Activated T-cell treated with anti-CD3 and anti-CD28 coated beads for 1 hour (primary cell): ENCODE measurements at places on chromosomes 2 and 18.

GRCh38 chr2:10079266-10079869, 843 bp downstream of the CYS1 start:
- DNase-seq, result no peak

DNA sequence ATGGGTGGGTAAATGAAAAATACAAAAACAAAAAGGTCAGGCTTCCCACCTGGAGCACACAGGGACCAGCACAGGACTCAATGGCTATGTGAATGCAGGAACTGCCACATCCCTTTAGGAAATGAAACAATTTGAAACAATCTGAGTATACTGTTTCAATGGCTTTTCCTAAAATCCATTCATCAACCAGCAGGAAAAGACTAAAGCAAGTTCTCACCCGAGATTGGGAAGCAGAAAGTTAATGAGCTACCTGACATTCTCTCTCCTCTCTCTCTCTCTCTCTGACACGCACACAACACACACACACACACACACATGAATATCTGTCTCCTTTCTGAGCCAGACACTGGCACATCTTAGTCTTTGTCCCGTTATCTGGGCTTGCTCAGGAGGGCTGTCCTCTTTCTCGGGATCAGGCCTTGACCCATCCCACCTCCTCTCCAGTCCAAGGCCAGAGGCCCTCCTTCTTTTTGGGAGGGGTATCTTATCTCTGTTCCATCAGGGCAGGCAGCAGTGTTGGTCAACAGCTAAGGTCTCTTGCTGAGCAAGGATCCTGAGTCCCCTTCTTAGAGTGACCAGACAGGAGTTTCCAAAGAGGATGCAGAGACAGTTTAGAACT, 11.6 kb upstream of the LRRFIP1 start:
- no peak for DNase-seq

DNA sequence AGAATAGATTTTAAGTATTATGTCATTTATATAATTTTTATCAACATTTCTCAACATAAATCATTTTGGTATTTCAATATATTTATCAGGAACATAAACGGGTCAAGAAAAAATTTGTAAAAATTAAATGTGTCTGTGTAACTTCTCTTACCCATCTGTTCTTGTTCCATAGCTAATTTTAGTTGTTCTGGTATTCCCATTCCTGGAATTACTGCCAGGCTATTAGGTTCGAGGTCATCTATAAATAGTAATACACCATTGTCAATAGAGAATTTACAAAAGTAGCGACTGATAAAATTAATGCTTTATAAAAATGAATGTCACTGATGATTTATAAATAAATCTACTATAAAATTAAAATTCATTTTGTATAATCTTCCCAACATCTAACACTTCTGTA, 21.5 kb downstream of the SFT2D3 start:
- DNase-seq, result no peak

- no peak for DNase-seq
These were observed 90.1 kb upstream of the CAVIN2 start for GRCh38 chr2:191936882-191937405.

DNA sequence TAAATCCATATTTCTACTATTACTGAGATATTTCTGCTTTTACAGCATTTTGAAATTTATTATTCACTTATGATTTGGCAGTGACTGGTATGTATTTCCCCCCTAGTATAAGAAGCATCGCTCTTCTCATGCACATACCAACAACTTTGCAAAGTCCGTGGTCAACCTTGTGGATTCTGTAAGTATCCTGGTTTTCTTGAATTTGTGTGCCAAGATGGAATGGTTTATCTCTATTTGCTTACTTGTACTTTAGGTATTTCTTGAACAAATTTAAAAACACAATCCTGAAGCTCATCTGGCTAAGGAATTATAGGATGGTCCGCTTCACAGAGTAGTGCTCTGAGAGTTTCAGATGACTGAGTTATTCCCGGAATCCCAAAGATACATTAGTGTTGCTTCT, 85.0 kb upstream of the FAM237A start:
- DNase-seq, result no peak

- no peak for DNase-seq
These were observed 248.4 kb downstream of the FHOD3 start for GRCh38 chr18:36545821-36546427.

- no peak for DNase-seq
These were observed 157.3 kb downstream of the DYSF start for GRCh38 chr2:71610671-71611070.

GRCh38 chr18:34801774-34802173, 91.7 kb downstream of the DTNA start:
- DNase-seq, result no peak

GRCh38 chr2:223180463-223180862, 128.5 kb downstream of the KCNE4 start:
- no peak for DNase-seq

DNA sequence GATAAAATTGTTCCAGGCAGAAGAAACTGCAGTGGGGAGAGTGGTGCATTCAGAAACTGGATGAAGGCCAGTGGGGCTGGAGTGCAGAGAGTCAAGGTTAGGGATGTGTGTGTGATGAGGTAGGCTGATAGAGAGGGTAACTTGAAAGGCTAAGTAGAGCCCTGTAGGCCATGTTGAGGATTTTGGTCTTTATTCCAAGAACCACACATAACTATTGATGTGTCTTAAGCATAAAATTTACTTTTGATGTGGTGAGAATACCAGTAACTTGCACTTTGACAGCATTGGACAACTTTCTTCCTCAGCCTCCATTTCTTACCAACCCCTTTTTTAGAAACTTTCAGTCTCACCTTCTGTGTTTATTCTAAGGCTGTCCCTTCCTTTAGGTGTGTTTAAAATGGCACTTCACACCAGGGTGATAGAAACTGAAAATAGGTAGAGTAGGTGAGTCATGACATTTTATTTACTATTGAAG, 22.6 kb downstream of the MTX2 start:
- DNase-seq, result no peak

- DNase-seq, result no peak
These were observed 40.3 kb upstream of the ZEB2 start for GRCh38 chr2:144560251-144560650.

- peak; percentile 73 for DNase-seq
These were observed 35.2 kb upstream of the GPD2 start for GRCh38 chr2:156400706-156401678.

GRCh38 chr2:84946204-84947009, 24.6 kb upstream of the KCMF1 start:
- DNase-seq, result peak; percentile 34

DNA sequence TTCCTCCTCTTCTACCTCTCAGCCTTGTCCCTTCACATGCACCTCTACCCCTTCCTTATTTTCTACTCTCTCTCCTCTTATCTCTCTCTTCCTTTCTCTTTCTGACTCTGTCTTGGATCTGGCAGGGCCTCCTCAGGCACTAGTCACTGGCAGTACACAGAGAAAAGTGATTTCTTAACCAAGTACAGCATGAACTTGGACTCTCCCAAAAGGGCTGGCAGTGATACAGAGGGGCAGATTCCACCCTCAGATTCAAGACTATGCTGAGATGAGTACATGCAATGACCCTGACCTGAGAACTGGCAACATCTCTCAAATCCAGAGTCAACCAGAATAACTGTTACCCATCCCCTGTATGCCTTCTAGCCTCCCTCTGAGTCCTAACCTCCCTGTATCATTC, 4.3 kb downstream of the AOX1 start:
- no peak for DNase-seq

DNA sequence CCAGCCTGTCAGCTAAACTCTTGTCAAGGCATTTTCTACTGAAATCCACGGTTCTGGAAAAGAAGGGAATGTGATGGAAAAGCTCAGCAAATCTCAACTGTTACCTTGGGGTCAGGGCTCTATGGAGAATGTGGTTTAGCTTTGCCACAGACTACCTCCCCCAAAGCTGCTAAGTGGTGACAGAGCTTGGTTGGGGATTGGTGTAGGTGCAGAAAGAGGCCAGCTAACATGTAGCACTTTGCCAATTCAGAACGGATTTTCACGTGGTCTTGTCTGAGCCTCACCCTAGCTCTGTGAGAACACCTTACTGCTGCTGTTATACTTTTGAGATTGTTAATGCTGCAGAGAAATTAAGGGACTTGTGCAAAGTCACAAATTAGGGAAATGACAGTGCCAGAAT, 331.1 kb downstream of the RND3 start:
- no peak for DNase-seq

DNA sequence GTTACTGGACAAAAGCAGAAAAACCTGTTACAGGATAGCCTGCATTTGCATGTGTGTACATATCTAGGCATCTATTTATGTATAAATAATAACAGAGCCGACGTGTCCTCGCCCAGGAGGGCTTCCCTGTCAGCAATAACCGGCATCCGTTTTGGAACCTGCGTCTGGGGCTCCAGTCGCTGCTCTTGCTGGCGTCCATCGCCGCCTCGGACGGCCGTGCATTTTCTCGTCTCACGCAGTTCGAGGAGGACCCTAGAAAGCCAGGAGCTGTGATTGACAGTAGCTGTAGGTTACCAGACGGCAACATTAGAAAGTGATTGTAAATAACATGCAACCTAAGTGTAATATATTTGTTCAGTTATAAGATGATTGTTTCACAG, 132.6 kb downstream of the NFATC1 start:
- no peak for DNase-seq

GRCh38 chr2:166891727-166892126, 3.4 kb downstream of the XIRP2 start:
- no peak for DNase-seq

- no peak for DNase-seq
These were observed 161.6 kb downstream of the BCL11A start for GRCh38 chr2:60391649-60392375.

DNA sequence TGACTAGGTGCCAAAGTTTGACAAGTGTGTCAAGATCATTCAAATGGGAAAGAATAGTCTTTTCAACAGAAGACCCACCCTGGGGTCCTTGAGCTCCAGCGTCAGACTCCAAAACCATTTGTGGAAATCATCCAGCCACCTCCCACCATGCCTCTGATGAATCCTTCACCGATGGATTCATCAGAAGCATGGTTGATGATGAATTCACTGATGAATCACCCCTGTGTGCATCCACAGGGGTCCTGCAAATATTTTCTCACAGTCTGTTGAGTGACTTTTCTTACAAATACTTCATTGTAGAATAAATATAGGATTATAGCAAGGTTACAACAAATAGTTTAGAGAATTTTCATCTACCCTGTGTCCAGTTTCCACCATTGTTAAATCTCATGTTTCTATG, 4.3 kb downstream of the UGT1A9 start:
- no peak for DNase-seq

- DNase-seq, result no peak
These were observed 19.7 kb downstream of the RASGRP3 start for GRCh38 chr2:33496150-33496549.

DNA sequence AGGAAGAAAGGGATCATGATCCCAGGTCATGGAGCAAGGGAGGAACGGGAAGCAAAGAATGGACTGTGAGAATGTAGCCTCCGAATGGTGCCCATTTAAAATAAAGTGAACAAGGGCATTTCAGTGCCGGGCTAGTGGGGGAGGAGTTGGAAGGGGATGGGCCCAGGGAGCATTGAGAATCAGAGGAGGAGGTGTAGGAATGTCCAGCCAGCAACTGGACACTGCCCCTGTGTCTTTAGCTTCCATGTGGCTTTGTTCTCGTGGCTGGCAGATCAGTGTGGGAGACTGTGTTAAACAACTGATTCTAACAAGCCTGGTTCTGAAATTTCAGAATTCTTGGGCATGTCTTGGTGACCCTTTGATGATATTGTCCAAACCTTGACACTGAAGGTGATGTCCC, 1.4 kb upstream of the RNF103 start:
- no peak for DNase-seq

- DNase-seq, result no peak
These were observed 35.2 kb downstream of the TMEM163 start for GRCh38 chr2:134683561-134684112.

- no peak for DNase-seq
These were observed 13.7 kb downstream of the HS6ST1 start for GRCh38 chr2:128304715-128305554.

- DNase-seq, result no peak
These were observed 139.2 kb downstream of the NEDD4L start for GRCh38 chr18:58183226-58183625.

GRCh38 chr2:25054720-25055119, 12.8 kb downstream of the EFR3B start:
- DNase-seq, result no peak

DNA sequence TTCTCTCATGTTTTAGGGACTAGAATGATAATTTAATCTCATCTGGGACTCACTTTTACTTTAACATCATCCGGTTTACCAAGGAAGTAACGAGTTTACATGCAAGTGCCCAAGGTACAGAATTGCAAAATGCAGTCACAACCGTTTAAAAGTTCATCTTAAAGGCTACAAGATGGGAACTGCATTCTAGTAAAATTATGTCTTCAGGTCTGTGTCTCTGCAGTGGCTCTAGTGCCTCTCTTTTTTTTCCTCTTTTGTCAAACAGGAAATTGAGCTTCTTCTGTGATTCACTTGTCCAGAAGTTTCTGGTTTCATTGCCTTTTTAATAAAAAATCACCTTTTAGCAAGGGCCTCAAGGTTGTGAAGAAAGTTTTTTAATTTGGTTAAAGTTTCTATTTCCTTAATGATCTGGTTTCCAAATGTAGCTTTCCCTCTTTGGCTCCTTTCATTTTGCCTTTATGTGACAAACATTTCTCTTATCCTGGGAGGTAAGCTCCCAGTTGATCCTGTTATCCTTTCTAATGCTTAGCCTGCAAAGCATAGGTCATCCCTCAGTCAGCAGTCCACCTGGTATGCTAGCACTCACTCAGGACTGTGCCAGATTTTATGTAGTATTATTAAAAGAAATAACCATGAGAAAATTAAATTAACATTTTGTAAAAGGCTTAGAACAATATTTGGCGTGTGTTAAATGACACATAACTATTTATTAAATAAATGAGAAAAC, 2.4 kb downstream of the GLS start:
- no peak for DNase-seq

- no peak for DNase-seq
These were observed 90.0 kb upstream of the ATL2 start for GRCh38 chr2:38466876-38467767.

GRCh38 chr2:181682795-181683517, 2.6 kb upstream of the NEUROD1 start:
- DNase-seq, result no peak

DNA sequence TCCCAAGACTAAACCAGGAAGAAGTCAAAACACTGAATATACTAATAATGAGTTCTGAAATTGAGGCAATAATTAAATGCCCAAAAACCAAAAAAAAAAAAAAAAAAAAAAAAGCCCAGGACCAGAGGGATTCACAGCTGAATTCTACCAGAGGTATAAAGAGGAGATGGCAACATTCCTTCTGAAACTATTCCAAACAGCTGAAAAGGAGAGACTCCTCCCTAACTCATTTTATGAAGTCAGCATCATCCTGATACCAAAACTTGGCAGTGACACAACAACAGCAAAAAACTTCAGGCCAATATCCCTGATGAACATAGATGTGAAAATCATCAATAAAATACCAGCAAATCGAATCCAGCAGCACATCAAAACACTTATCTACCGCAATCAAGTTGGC, 108.5 kb upstream of the COL3A1 start:
- no peak for DNase-seq
